ENCODE measurements at places on chromosomes 12 and 14. TPM values are rescaled to one million over a fixed set of nuclear protein-coding genes. Genes with fewer than 3 reads are reported as not detected.

DCN gene
- total RNA-seq, result 33.1 TPM

TAS2R30 gene
- total RNA-seq, result 2.1 TPM

GRCh38 chr12:25106818-25107217 is 88.1 kb downstream of the DNAI7 start:
- DNase-seq, result no peak
- H3K36me3 ChIP-seq, result no peaks in the 10 kb centered on the region
- H3K27me3 ChIP-seq, result no peaks in the 10 kb centered on the region
- no peak overlapping the region for H3K4me3 ChIP-seq

DNA sequence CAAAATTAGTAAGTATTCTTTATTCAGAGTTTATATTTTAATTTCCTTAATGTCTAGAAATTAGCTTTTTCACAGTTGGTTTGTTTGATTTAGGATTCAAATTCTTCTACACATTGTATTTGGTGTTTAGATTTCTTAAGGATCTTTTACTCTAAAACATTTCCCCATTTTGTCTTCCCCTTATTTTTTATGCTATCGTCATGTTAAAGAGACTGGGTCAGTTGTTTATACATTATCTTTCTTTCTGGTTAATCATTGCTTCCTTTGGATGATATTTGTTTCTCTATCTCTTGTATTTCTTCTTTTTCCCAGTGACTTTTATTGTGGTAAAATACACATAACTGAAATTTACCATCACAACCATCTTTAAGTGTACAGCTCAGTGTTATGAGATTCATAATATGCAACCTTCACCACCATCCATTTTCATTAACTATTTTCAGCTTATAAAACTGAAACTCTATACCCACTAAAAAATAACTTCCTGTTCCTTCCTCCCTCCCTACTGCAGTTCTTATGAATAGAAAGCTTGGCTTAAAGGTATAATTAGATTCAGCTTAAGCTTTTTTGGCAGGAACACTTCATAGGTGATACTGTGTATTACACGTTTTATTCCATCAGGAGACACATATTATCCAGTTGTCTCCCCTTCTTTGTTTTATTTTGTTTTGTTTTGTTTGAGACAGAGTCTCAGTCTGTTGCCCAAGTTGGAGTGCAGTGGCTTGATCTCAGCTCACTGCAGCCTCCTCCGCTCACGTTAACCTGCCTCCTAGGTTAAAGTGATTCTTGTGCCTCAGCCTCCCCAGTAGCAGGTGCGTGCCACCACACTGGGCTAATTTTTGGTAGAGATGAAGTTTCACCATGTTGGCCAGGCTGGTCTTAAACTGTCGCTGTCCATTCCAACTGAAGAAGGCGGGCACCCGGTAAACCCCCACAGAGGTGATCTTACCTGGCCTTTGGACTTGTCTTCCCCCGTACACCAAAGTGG is 45.0 kb downstream of the NOPCHAP1 start:
- no peak overlapping the region for H3K4me3 ChIP-seq
- DNase-seq, result no peak
- peak overlapping the region; percentile 13 for H3K27ac ChIP-seq
- H3K27me3 ChIP-seq, result no peaks in the 10 kb centered on the region
- H3K4me1 ChIP-seq, result no peaks in the 10 kb centered on the region
- peaks cover 68% of the 10 kb centered on the region for H3K36me3 ChIP-seq

- no peak overlapping the region for H3K4me3 ChIP-seq
- no peaks in the 10 kb centered on the region for H3K36me3 ChIP-seq
- DNase-seq, result peak; percentile 30
- no peaks in the 10 kb centered on the region for H3K27me3 ChIP-seq
Measured at GRCh38 chr12:27284751-27285150, 40.7 kb downstream of the STK38L start.
